ENCODE measurements at places on chromosomes 16 and 17.

- no peak for DNase-seq
Measured at GRCh38 chr16:80707686-80708085, 96.7 kb downstream of the CDYL2 start.

GRCh38 chr17:9247401-9247938 is 226.2 kb downstream of the NTN1 start:
- no peak for DNase-seq

GRCh38 chr17:35244341-35245195 is 1.7 kb downstream of the SLFN5 start:
- DNase-seq: no peak

- peak; percentile 65 for DNase-seq
Measured at GRCh38 chr16:89410794-89411309, 79.5 kb downstream of the ANKRD11 start.

DNA sequence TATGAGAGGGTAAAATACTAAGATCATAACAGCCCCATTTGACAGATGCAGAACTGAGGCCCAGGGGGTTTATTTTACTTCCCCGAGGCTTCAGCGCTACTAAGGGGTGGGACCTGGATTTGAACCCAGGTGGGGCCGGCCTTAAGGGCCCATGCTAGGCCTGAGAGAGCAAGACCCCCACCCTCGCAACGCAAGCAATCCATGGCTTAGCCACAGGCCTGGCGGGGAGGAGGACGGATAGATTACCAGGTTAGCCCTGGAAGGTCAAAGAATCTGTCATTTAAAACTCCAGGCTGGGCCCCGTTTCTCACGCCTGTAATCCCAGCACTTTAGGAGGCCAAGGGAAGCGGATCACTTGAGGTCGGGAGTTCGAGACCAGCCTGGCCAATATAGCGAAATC is 1.9 kb upstream of the CDH3 start:
- DNase-seq: no peak

- no peak for DNase-seq
Measured at GRCh38 chr16:84080813-84081212, 35.9 kb downstream of the MBTPS1 start.

GRCh38 chr16:20411055-20411454 is 1.7 kb downstream of the ACSM5 start:
- no peak for DNase-seq

GRCh38 chr17:29962656-29963055 is 21.2 kb downstream of the EFCAB5 start:
- DNase-seq: no peak

All from AG04450 (cell line).